DND-41 (cell line): ENCODE measurements at places on chromosomes 1 and 21.

DNA sequence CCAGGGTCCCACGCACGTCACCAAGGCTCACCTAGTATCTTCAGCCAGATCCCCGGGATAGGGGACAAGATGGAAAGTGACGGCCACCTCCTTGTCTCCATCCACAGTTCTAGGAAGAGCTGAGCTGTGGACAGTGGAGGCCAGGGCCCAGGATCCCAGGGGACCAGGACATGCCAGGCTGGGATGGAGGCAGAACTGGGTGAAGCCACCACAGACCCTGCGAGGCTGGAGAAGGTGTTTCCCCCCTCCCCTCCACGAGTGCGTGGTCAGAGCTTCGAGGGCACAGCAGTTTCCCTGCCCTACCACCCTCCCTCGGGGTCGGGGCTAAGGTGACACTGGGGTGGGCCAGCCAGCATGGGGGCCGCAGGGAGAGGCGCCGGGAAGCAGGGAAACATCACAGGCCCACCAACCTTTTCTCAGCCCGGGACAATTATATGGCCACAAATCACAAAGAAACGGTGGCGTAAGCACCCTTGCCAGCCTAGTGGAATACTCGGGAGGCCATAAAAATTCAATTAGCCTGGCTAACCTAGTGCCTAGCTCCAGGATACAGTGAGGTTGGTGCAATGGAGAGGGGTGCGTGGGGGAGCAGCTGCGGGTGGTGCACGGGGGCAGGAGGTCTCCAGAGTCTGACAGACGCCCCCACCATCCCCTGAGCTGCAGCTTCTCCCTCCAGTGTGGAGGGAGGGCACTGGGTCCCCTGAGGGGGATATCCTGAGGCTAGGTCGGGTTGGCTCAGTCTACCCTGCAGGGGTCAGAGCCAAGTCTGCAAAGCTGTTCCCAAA, 13.4 kb downstream of the DRAXIN start:
- no peak for DNase-seq

GRCh38 chr1:108502138-108502537, 52.0 kb downstream of the NBPF6 start:
- DNase-seq = no peak

DNA sequence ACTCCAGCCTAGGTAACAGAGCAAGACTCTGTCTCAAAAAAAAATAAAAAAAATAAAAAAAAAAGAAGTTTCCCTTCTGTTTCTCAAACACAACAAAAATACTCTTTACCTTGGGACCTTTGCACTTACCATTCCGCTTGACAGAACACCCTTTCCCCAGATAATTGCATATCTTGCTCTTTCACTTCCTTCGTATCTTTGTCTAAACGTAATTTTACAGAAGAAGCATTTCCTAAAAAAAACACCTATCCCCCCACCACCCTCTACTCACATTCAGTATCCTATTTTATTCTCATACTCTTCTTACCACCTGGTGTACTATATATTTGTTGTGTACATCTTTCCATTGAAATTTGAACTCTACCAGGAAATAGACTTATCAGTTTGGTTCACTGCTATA, 32.7 kb downstream of the ASH1L start:
- DNase-seq = no peak

DNA sequence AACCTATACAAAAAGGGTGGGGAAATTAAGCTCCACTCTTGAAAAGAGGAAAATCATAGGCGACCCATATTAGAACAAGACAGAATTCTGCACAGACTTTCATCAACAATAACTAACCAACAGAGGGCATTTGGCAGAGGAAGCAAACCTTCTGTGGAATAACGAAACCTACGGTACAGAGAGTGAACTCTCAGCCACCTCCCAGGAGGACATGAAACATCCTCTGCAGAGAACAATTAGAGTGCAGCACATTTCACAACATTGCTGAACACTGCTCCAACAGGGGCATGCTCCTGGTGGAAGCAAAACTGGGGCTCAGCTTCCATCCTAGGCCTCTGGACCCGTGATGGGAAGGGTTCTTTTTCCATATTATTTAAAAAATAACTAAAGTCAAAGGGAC, 110.9 kb downstream of the KCNJ15 start:
- DNase-seq = no peak

GRCh38 chr1:117341123-117341522, 26.1 kb upstream of the MAN1A2 start:
- DNase-seq = no peak

DNA sequence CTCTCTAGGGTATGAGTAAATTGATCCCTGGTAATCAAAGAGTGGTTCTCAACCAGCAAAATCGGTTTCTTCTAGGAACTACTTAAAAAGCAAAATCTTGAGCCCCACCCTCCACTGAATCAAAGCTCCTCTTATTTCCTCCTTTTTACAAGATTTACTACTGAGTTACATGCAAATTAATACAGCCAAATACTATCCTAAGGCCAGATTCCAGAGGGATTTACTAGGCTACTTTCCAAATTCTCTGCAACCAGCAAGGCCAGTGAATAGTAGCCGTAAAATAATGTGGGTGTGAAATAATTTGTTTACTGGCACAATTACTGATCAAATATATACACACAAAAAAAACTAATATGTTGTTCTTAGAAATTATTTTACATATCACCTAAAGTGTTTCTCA, 1583.8 kb downstream of the NCAM2 start:
- DNase-seq = no peak

- no peak for DNase-seq
These were observed 160.1 kb upstream of the PKN2 start for GRCh38 chr1:88523854-88524528.

DNA sequence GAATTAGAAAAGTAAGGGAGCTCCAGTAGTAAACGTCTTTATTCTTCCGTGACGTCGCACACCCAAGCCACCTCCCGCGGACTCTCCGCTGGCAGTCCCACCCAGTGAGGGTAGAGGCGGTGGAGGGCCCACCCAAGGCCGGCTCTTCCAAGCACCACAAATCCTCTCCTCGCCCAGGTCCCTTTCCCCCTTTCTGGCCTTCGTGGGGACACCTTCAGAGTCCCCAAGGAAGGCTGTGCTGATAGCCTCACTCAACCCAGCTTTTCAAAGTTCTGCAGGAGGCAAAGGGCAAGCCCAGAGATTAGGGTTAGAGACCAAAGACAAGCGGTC, 349 bp upstream of the GPN2 start:
- DNase-seq = no peak

DNA sequence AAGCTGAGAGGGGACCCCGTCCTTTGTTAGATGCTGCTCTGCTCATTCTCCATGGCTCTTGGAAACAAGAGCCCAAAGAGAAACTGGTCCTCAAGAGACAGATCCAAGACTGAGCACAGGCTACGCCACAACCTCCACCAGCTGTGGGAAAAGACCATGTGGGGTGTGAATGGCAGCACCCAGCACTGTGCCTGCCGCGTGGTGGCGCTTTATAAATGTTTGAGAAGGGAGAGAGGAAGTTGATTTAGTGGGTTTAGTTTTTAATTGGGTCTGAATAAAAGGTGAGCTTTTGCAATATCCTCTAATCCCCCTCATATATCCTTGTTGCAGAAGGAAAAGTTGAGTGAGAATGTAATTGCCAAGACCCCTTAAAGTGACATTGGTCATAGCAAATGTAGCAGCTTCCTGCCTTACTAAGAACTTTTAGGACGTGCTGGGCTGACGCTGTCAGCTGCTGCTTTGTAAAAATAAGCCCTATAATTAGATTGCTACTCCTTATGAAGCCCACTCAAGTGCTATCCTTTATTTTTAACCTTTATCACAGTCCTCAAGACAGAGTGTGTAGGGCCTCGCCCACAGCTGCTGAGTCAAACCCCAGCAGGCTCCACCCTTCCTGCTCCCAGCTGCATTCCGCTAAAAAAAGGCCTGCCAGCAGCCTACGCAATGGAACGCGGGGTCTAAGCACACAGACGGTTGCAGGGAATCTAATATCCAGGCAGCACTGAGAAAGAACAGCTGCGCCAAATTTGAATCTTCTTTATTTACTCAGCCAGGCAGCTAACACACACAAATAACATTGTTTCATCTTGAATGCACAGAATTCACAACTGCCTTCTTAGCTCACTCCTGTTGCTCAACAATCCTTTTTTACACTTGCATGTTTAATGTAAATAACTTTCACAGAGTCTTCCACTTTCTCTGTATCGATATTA, 47.4 kb upstream of the PRDX6 start:
- peak; percentile 24 for DNase-seq

DNA sequence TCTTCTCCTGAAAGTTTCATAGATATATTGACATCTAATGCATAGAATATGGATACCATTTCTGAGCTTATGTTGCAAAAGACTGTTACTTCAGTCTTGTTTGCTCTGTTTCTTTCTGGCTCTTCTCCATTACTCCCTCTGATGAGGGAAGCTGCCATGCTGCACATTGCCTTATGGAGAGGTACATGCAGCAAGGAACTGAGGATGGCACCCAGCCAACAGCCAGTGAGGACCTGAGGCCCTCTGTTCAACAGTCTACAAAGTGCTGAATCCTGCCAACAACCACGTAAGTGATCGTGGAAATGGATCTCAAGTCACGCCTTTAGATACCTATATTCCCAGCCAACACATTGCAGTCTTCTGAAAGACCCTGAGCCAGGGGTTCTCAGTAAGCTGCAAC, 66.6 kb upstream of the ADAMTS5 start:
- DNase-seq = no peak

DNA sequence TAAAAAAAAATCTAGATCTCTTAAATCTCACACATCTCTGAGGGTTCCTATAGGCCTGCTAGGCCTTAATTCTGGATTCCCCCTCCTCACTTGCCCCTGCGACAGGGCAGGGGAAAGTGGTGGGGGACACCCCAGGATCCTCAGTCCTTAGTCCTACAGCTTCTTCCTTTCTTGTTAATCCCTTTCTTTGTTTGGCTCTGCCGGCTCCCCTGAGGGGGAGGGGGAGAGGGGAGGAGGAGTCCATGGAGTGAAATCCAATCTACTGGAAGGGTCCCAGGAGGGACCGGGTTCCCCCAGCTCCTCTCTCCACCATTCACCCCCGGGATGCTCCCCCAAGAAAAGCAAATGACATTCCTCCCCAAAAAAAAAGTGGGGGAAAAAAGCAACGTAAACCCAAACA, 8.5 kb downstream of the MEX3A start:
- DNase-seq = no peak

DNA sequence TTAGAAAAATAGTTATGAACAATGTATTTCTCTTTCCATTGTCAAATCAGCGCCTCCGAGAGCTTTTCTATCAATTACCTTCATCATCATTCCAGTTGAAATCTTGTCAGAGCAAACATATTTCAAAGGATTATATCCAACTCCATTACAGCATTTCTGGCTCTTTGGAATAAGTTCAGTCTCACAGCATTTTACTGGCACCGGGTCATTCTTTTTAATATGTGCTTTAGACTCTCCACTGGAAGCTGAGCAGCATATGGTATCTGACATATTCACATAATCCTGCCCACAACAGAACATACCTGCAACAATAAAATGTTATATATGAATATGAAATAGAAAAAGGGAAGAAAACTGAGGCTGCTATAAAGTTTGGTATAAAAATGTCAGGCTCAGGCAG, 222.9 kb downstream of the KCTD3 start:
- DNase-seq = no peak

GRCh38 chr1:228000416-228000815, 6.4 kb upstream of the WNT3A start:
- DNase-seq = no peak

GRCh38 chr1:29793101-29793546, 556.8 kb downstream of the PTPRU start:
- DNase-seq = peak; percentile 83

- DNase-seq = no peak
These were observed 31.7 kb upstream of the BCAR3 start for GRCh38 chr1:93713341-93713740.

DNA sequence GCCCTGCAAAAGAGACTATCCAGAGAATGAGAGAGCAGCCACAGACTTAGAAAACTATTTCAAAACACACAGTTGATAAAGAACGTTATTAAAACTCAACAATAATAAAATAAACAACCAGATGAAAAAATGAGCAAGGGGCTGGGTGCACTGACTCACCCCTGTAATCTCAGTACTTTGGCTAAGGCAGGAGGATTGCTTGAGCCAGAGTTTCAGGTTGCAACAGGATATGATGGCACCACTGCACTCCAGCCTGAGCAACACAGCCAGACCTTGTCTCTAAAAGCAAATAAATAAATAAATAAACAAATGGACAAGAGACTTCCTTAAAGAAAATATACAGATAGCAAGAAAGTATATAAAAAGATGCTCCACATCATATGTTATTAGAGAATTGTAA, 144.6 kb downstream of the LRRIQ3 start:
- DNase-seq = no peak

GRCh38 chr1:200317236-200317635, 92.6 kb downstream of the ZNF281 start:
- DNase-seq = no peak

DNA sequence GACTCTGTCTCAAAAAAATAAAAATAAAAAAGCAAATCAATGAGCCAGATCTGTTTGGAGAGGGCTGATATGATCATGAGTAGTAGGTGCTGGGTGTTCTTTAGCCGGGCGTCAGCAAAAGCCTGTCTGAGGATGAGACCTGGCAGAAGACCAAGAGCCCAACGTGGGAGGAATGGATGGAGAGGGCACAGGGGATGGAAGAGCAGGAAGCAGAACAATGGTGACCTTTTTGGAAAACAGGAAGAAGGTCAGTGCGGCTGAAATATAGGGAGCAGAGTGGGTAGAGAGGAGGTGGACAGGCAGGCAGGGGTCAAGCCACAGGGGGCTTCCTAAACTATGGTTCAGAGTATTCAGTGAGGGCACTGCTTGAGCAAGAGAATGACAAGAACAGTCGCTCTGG, 30.9 kb downstream of the VWA5B1 start:
- DNase-seq = no peak

DNA sequence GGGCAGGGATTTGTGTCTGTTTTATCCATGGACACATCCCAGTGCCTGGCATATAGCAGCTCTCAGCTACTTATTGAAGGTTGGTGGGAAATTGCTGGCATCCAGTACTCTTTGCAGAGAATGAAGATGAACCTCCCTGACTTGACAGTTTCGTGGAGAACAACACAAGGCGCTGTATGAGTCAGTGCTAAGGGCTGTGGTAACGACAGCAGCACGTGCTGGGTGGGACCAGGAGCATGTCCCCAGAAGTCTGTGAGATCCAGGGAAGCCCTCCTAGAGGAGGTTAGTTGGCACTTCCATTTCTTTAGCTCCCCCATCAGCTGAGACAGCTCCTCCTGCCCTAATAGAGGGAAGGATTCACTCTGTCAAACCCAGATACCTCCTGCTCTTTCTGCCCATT, 25.9 kb upstream of the IL19 start:
- no peak for DNase-seq

GRCh38 chr1:181100934-181101333, 12.4 kb downstream of the IER5 start:
- no peak for DNase-seq
